Dermis microvascular lymphatic vessel endothelial cell (primary cell): ENCODE measurements at places on chromosomes 5 and 9.
A peak's percentile ranks its signal among the peaks of the same experiment; 100 is the strongest.

GRCh38 chr5:151522226-151522625 is 68.9 kb downstream of the FAT2 start:
- DNase-seq: no peak

GRCh38 chr9:73026375-73026774 is 73.5 kb upstream of the ALDH1A1 start:
- DNase-seq: no peak

DNA sequence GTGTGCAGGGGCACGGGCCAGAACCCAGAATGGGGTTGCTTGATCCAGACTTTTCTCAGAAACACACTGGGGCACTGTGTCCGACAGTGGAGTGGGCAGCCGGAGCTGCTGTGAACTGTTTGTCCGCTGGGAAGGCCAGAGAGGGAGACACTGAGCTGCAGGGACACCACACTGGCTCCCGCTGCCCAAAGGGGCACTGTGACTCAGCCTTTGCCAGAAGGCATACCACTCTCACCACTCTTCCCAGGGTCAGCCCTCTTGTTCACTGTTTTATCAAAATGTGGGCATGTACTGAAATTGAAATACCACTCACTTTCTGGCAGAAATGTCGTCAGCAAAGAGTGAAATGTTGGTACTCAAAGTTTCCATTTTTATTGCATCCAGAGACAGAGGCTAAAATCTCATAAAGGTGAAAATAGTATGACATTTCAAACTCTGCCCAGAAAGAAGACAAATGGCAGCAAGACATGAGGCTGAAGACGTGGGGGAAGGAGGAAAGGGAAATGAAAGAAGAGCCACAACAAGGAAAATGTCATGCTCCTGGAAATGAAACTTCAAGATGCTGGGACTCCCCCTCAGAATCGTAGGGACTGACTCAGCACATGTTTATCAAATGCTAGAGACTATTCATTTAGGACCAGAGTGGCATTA is 4.5 kb upstream of the IL7R start:
- no peak for DNase-seq

GRCh38 chr5:77925503-77925902 is 149.4 kb upstream of the TBCA start:
- DNase-seq: no peak

DNA sequence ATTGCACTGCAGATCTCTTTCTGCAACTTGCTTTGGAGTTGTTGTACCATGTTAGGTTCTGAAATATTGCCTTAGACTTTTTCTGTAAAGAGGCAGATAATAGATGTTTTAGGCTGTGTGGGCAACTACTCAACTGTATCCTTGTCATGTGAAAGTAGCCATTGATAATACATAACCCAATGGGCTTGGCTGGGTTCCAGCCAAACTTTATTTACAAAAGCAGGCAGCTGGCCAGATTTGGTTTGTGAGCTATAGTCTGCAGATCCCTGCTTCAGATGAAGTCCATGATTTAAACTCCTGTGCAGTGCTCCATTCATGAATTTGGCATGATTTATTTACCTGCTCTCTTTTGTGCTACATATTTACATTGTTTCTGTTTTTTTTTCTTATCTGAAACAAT is 300.4 kb downstream of the IRX2 start:
- DNase-seq: no peak

- DNase-seq: no peak
Observed at GRCh38 chr5:68861099-68861498, 232.7 kb upstream of the SLC30A5 start.

DNA sequence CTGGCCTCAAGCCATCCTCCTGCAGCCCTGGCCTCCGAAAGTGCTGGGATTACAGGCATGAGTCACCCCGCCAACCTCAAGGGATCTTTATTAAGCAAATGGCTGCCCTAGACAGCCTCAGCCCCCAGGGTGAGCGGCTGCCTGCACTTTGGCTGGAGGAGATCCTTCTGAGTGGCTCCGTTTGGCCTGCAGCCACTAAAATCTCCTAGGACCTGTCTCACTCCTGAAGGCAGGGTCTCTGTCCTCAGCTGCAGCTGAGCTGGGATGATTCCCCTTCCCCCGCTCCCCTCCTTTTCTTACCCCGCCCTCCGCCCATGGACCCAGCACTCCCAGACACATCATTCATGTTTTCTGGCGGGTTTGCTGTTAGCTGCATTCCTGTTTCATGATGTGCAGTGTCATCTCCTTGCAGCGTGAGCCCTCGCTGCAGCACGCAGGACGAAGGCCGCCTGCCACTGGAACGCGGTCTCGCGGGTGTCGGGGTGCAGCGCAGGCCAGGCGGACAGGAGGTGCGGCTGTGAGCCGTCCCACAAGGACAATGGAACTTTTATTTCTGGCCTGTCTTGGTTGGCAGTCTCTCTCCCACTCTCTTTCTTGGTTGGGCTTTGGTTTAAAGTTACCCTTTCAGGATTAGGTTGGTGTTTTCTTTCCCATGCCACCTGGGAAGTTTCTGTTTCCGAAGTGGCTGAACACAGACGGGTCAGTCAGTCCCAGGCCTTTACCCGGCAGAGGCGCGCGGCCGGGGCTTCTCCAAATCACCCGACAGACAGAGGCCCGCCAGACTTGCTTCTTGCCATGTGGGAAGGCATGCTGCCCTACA is 137.1 kb downstream of the FOXD1 start:
- no peak for DNase-seq

DNA sequence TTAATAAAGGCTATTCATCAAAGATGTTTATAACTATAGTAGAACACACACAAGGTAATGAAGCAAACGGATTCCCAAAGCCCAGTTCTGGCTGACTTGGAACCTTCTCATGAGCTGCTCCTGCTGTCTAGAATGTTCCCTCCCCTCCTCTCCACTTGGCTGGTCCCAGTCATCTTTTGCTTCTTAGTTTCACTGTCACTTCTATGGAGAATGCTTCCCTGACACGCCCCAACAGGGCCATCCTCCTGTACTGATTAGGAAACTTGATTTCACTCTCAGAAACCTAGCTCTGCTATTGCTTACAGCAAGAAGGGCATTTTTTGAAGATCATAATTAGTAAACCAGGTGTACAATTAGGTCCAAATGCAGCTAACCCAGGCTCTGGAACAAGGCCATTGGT is 3.2 kb upstream of the RAPGEF1 start:
- DNase-seq: no peak

- DNase-seq: no peak
Observed at GRCh38 chr5:175555168-175555785, 76.9 kb downstream of the SFXN1 start.

GRCh38 chr9:97441729-97442128 is 29.8 kb downstream of the TDRD7 start:
- DNase-seq: no peak

DNA sequence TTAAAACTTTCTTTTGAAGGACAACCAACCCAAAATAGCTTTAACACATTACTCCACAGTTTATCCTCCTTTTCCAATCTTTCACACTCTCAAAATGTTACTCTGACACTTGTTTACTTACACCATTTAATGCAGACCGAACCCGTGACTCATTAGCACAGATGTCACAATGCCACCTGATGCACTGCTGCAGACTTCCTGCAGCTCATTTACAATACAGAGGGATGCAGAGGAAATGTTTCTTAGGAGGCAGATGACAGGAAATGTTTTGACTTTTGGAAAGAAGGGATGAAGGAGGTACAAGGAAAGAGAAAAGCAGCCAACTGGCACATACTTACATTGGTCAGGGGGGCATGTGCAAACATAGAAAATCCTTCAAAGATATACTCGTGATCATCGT is 39.0 kb downstream of the DROSHA start:
- peak; percentile 76 for DNase-seq

GRCh38 chr5:159207222-159207685 is 2.1 kb downstream of the RNF145 start:
- DNase-seq: no peak

DNA sequence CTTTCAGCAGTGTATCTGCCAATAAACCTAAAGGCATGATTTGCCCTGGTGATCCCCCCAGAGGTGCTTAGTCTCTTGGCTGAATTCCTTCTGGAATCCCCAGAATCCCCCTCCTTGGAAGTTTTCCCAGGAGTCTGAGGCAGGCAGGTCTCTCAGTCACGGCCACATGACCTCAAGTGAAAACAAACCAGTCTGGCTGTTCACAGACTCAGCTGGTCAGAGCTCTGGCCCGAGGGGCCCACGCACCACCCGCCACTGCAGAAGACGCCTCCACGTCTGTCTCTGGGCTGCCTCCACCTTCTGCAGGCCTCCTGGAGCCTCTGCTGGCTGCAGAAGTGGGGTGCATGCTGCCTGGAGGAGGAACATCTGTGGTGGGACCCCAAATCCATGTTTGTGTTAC is 52.5 kb downstream of the HRH2 start:
- DNase-seq: no peak

GRCh38 chr5:131381021-131381420 is 117.2 kb downstream of the CDC42SE2 start:
- DNase-seq: no peak
